Naive thymus-derived CD4-positive, alpha-beta T cell (primary cell): ENCODE measurements at places on chromosomes 5 and 9. TPM values are rescaled to one million over a fixed set of nuclear protein-coding genes. Genes with fewer than 3 reads are reported as not detected.

FLT4 gene
- polyA plus RNA-seq, result 0.64 TPM

AHRR gene
- polyA plus RNA-seq, result not detected

PPP2R2B gene
- 0.17 TPM for polyA plus RNA-seq

GARIN3 gene
- polyA plus RNA-seq, result not detected

APBA1 gene
- polyA plus RNA-seq, result not detected
